ENCODE measurements at places on chromosomes 7 and 10.
A peak's percentile ranks its signal among the peaks of the same experiment; 100 is the strongest.

DNA sequence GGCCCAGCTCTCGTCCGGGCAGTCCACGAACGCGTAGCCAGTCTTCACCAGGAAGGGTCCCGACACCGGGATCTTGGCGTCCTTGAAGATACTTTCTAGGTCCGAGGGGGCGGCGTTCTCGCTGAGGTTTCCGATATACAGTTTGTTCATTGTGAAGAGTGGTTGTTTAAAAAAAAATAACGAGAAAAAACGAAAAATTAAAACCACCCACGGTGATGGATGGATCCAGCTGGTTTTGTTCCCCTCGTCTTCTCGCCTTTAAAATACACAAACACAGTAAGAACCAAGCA is 385 bp downstream of the IGF2BP3 start:
- no peak for DNase-seq

GRCh38 chr7:125618516-125618915 is 688.9 kb upstream of the POT1 start:
- DNase-seq, result no peak

GRCh38 chr10:96513305-96513697 is 425 bp downstream of the TLL2 start:
- DNase-seq, result no peak

DNA sequence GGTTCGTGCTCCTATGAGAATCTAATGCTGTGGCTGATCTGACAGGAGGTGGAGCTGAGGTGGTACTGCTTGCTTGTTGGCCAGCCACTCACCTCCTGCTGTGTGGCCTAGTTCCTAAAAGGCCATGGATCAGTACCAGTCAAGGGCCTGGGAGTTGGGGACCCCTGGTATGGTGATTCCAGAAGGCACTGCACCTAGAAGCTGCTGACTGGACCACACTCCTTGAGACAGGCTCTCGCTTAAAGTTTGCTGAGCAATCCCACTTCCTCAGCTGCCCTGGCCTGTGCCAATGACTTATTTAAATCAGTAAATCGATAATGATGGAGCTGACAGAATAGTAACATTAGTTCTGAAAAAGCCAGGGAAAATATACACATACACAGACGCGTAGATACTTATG is 98.6 kb upstream of the LYZL2 start:
- no peak for DNase-seq

DNA sequence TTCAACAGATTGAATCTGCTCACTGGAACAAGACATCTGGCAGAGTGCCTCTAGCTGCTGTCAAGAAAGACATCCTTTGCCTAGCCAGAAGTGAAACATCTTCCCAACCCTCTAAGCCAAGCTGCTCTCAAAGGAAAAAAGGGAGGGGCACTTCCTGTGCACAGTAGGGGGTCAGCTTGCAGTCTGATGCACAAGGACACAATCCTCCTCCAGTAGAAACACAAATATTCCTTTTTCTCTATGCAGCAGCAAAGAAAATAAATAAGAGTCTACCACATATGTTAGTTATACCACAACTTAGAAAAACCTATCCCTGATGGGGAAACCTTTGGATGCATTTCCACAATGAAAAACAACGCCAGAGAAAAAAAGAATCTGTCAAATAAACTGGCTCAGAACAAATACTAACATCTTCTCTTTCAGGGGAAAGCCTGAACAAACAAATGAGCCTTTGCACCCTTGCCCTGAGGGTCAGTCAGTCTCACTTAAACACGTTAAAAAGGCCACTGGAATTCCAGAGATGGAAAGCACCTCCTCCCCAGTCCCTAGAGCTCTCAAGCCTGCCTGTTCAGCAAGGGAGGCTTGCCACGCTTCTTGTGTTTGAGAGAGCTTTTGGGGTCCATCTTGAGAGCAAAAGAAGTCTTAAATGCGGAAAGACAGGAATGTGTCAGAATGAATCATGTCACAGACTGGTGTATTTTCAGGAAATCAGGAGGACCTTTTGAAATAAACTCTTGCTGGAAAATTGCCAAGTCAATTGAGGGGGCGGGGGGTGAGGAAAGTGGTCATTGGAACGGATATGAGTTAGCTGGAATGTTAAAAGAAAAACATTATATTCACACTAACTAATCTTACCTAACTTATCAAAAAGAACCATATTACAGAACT is 7.5 kb downstream of the LAMB1 start:
- DNase-seq, result peak; percentile 75

DNA sequence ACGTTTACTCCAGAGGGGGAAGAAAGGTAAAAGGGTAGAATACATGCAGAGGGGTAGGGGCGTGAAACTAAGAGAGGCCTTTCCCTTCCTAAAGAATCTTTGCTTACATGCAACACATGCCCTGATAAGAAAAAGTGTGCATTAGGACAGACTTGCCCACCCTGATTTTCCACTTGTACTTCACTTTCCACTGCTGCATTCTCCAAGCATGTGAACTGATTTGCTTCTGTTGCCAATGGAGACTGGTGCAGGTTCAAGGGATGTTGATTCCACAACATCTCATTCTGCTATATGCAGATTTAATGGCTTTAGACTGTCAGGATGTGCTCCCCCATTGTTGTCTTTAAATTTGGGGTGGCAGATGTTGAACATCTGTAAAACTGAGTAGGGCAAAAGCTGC is 237.5 kb upstream of the TCF7L2 start:
- DNase-seq, result no peak

- no peak for DNase-seq
These were observed 4.1 kb upstream of the NT5C2 start for GRCh38 chr10:103197174-103197573.

DNA sequence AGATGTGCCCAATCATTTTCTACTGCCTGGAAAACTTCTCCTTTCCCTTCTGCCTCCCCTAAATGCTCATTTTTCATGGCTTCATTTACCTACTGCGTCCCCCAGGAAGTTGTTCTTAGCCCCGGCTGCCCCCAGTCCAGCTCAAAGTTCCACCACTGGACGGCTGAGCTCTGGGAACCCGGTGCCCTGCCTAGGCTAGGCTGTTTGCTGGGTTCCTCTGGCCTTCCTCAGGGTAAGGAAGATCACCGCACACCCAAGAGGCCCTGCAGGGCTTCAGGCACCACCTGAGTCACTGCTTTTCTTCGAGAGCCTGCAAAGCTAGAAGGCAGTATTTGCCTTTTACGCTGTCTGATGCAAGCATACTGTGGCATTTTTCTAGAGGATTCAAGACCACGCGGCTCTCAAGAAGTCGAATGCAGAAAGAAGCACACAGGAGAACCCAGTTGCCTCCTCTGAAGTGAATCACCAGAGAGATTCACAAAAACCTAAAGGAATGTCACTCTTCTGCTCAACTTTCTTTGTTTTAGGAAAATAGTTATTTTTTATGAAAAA is 46.7 kb upstream of the ZMIZ1 start:
- no peak for DNase-seq

GRCh38 chr10:9878383-9878782 is 1139.3 kb upstream of the CELF2 start:
- no peak for DNase-seq

GRCh38 chr7:149728491-149729375 is 44.7 kb downstream of the ZNF467 start:
- DNase-seq, result no peak

DNA sequence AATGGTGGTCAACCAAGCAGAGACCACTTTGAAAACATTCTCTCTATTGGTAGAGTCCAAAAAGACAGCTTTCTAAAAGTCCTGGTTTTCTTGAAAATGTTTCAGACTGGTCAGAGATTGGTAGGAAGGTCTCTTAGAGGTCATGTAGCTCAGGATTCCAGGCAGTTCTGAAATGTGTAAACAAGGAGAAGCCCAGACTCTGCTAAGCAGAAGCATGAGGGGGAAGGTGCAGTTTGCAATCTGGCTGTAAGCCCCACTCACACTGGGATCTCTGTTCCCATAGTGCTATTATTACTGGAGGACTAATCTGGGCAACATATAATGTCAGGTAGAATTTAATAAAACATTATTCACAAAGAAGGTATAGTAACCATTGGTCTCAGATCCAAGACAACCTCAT is 101.1 kb downstream of the MAGI2 start:
- DNase-seq, result no peak

DNA sequence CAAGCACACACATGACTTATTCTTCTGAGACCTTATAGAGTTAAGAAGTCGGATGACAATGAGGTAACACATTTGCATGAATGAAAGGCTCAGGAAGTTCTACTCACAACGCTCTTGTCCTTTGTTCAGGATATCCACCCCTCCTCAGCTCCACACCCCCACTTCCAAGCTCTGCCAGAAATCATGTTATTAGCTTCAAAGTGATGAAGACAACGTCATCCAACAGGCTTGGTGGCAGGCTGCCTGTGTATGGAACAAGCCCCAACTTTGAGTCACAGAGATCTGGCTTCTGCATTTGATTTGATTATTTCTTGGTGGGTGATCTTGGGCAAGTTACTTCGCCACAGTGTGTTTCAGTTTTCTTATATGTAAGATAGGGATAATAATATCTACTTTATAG is 12.4 kb upstream of the BMPER start:
- DNase-seq, result no peak

DNA sequence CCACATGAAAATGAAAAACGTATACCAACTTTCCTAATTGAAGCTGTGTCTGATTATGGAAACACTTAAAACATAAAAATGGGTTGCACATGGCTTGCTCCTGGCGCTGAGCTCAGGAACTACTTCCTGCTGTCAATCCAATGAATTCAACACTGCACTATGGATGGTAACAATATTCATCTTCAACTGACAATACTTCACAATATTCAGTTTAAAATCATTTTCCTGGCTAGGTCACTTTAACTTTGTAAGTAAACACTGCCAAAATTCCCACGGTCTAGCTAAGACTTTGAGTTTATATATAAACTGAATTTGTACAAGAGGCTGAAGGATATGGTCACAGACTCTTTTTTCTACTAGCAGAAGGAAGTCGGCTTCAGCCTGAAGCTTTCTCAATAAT is 556.9 kb downstream of the TNS3 start:
- DNase-seq, result no peak

- DNase-seq, result no peak
These were observed 419.8 kb downstream of the ANKRD7 start for GRCh38 chr7:118644346-118644745.

DNA sequence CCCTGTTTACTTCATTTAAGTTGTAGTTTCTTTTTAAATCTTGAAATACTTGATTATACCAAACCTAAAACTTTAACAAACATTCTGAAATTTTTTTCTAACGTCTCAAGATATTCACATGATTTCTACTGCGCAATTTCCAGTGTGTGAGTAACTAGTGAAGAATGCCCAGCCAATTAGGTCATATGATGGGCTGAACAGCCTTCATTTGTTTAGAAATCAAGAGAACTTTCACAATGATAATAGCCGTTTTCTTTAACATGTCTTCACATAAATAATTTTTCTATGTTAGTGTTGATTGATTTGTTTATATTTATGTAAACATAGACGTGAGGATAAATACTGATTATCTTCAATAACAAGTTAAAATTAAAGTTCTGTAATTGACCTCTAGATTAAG is 21.8 kb downstream of the STAM start:
- DNase-seq, result no peak

DNA sequence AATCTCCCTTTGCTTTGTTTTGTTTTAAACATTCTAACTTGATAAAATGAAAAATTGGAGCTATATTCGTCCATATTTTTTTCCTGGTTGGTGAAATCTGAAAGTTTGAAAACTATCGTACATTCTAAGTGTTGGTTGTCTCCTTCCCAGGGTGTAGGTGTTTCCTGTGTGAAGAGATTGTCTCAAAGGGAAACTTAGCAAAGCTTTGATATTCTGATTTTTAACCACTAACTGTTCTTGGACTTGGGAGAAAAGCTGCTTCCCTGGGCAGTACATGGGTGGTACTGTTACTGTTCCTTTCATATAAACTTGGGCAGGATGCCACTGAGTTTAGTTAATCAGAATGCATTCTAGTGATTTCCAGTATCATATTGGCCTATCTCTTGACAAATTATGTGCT is 253.5 kb upstream of the LRGUK start:
- DNase-seq, result no peak

DNA sequence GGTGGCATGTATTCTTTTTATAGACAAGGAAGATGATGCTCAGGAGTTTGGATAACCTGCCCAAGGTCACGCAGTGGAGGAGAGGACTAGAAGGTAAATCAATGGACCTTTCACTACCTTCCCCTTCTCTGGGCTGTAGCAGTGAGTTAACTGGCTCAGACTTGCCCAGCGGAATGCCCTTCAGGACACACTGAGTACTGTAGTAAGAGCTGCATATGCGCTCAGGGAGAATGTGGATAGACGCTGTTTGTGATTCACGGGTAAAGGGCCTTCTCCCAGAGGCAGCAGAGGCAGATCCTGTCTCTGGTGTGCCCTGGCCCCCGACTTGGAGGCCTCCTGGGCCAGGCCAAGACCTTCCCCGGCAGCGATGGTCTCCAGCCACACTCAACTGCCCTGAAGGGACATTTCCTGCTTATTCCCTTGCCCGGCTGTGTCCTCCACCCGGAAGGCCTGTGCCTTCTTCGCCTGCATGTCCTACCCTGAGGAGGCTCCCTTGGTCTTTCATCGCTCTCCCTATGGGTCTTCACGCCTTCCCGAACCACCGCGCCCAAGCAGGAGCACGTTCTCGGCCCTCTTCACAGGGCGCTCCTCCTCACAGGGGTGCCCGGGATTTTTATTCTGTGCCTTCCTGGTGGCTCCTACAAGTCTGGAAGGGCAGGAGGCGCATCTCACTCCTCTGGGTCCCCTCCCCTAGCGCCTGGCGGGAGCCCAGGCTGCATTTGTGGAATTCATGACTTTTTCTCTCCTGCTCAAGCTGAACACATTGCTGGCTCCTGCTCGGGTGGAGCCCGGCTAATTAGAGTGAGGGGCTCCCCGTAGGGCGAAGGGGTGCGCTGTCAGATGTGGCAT is 1.8 kb upstream of the IKZF1 start:
- no peak for DNase-seq

DNA sequence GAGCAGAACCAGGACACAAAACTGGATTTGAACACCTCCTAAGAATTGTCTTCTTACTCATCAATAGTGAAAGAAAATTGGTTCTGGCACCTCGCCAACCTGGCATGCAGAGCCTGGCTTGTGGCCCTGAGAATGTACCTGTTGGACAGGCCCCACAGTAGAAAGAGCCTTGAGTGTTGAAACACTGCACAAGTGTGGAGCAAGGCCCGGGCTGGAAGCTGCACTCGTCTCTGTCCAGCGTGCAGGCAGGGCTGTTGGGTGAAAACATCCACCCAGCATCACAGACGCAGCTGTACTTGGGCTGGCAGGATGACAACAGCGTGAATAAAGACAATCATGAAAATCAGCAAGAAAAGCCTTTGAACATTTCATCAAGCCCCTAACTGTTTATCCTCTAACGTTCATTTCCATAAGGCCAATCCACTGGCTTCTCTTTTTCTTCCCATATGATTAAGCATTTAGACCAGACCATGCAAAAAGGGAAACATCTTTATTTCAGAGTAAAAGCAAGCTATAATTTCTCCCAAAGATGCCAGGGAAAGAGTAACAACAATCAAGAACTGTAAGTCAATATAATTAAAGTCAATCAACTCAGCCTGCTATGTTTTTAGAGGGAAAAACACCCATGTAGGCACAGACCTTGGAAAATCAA is 15.6 kb downstream of the CUBN start:
- DNase-seq, result no peak

GRCh38 chr10:1672001-1672781 is 65.1 kb downstream of the ADARB2 start:
- DNase-seq, result no peak

Data from NCI-H446 (cell line).